ENCODE measurements at places on chromosomes 5 and 9. TPM values are rescaled to one million over a fixed set of nuclear protein-coding genes. Genes with fewer than 3 reads are reported as not detected.

DNA sequence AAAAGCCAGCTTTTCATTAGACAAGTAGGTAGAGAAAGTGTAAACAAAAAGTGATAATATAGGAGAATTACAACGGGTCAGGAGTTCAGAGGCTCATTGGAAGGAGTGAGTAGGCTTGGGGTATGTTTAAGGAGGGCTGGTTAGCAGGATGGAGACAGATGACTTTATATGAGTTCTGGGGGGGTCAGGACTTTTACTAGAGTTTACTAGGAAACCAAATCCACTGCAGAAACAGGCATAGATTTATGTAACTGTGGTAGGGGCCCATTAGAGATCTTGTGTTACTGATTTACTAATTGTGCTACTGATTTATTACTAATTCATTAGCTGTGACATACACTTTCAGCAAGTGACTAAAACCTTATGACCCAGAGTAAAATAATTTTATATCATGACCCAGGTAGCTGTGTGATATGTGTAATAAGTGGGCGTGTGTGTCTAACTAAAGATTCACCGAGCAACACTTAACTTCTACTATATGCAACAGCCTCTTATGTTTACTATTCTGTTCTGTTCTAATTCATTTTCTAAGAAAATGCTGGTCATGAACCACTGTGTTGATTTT lies 73.5 kb downstream of the IQGAP2 start:
- no peak for DNase-seq

GRCh38 chr5:65141493-65141892 lies 340.2 kb downstream of the ADAMTS6 start:
- no peak for DNase-seq

The CAST gene
- 57.5 TPM for total RNA-seq

- DNase-seq: no peak
These were observed 255.4 kb downstream of the GRIA1 start for GRCh38 chr5:153745778-153746395.

The KIAA0825 gene
- total RNA-seq: 0.34 TPM

The OMD gene
- not detected for total RNA-seq

The DMRT1 gene
- not detected for total RNA-seq

The ECSCR gene
- 4.0 TPM for total RNA-seq

DNA sequence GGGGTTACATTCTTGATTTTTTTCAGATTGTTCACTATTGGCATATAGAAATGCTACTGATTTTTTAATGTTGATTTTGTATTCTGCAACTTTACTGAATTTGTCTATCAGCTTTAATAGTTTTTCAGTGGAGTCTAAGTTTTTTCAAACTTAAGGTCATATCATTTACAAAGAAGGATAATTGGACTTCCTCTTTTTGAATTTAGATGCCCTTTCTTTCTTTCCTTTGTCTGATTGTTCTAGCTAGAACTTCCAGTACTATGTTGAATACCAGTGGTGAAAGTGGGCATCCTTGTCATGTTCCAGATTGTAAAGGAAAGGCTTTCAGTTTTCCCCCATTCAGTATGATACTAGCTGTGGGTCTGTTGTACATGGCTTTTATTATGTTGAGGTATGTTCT lies 49.3 kb downstream of the SREK1 start:
- DNase-seq: no peak

DNA sequence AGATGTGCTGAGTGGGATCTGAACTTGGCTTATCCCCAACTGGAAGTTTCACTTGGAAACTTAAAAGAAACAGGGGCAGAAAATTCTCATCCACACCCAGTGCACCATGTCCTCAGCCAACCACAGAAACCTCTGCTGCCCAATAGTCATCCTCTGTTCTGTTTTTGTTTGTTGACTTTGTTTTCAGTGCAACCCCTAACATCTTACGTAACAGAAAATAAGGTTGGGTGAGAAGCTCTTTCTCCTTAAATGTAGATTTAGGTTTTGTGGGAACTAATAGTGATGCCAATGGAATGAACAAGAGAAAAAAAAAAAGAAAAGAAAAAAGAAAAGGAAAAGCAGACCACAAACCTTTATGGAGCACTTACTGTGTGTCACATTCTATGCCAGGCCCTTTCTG lies 262.8 kb downstream of the PAPPA start:
- DNase-seq: no peak

DNA sequence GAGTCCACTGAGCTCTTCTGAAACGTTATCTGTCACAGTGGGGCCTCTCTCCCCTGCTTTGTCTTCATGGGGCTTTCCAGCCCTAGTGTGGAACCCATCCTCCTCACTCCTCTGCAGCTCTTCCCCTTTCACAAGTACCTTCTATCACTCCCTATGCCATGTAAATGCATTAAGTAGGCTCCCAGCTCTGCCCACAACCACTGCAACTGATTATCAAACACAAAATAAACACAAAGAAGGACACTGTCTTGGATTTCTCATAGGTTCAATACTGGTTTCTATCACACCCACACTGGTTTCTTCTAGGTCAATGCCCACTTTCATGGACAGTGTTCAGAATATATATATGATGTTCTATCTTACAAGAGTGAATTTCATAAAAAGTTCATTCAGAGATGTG lies 139.4 kb downstream of the GNAQ start:
- no peak for DNase-seq

- DNase-seq: no peak
These were observed 465.0 kb downstream of the MTRR start for GRCh38 chr5:8333977-8334376.

The ABO gene
- total RNA-seq: 0.08 TPM

- DNase-seq: no peak
These were observed 105.7 kb upstream of the FAM120A start for GRCh38 chr9:93345643-93346230.

The CMBL gene
- total RNA-seq: 0.76 TPM

The ZNF169 gene
- 3.7 TPM for total RNA-seq

DNA sequence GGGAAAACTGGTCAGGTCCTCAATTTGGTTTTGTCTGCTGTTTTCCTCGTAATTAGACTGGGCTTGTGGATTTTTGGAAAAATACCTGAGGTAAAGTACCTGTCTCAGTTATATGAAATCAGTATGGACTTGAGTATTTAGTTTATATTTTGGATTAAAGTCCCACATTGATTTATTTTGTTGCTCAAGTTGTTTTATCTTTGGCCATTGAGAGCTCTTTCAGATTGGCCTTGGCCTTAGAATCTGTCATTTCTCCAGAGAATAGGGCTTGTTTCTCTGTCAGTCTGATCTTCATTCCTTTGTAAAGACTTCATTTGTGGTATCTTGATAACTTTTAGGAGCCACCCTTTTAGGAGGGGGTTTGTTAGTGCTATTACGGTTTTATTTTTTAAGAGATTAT lies 21.2 kb downstream of the UBAP1 start:
- DNase-seq: no peak

- DNase-seq: no peak
These were observed 408.9 kb upstream of the SMARCA2 start for GRCh38 chr9:1606253-1606652.

The RASEF gene
- total RNA-seq: 0.05 TPM

GRCh38 chr5:34690898-34691297 lies 34.8 kb downstream of the RAI14 start:
- DNase-seq: no peak

DNA sequence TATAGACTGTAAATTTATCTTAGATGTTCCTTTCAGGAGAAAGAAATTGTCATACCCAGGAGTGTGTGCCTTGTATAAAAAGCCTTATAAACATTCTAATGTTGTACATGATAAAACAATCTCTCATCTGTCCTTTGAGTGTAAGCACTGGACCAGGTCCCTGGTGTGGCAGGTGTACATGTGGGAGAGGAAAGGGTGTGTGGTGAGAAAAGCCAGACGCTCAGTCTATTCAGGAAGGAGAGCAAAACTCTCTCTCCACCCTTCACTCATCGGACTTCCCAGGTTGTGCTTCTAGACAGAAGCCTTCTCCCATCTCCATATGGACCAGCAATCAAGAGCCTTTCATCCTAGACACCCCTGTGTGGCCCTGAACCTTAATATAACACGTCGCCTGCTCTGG lies 154.2 kb downstream of the ESM1 start:
- DNase-seq: no peak

GRCh38 chr5:58497921-58498320 lies 6.7 kb downstream of the GAPT start:
- DNase-seq: no peak

The GPR151 gene
- not detected for total RNA-seq

DNA sequence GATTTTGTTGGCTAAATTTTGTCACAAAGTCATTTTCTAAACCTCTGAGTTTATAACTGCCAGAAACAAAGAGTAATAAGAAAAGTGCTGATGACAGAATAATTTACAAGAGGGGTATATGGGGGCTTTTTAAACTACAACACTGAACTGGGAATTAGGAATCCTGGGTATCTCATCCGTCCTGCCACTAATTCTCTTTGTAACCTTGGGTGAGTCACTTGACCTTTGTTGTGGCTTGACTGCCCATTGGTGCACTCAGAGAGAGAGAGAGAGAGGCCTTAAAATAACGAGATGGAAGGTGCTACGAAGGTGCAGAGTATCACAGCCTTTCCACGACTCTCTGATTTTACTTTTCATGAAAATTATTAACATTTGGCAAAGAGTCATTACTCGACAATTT lies 130.3 kb upstream of the CNTLN start:
- DNase-seq: no peak

DNA sequence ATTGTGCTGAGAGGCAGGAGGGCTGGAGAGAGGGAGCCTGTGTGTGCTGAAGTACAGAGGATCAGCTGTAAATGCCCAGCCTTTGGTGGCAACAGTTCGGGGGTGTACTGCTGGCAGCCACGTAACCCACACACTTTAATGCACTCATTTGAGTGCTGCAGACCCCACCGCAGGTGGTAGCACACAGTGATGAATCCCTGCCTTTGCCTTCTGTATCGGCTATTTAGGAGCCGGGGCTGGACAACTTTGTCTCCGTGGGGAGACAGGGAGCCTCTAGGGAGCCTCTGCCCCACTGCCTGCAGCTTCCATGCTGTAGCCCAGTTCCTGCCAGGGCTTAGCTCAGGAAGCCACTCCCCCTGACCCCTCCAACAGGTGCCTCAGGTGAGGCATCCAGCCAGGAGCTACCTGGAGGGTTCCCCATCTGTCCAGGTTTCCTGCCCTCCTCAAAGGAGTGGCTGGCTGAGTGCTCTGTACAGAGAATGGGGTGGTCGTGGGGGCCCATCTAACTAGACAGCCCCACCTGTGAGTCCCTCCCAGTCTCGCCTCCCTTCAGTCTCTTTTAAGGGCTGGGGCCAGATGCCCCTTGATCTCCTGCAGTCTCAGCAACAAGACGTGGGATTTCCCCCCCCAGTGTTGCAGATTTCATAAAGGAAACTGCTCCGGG lies 44.5 kb downstream of the SECISBP2 start:
- DNase-seq: no peak

The DDX4 gene
- total RNA-seq: 0.48 TPM

The POU5F2 gene
- total RNA-seq: 0.29 TPM

The RACK1 gene
- total RNA-seq: 3,145 TPM

The RIMOC1 gene
- 30.0 TPM for total RNA-seq

Measured in activated T-cell treated with anti-CD3 and anti-CD28 coated beads, Interleukin-2, amount 50 U/mL, for 4 hours (primary cell).